ENCODE measurements at places on chromosomes 11 and 22.

DNA sequence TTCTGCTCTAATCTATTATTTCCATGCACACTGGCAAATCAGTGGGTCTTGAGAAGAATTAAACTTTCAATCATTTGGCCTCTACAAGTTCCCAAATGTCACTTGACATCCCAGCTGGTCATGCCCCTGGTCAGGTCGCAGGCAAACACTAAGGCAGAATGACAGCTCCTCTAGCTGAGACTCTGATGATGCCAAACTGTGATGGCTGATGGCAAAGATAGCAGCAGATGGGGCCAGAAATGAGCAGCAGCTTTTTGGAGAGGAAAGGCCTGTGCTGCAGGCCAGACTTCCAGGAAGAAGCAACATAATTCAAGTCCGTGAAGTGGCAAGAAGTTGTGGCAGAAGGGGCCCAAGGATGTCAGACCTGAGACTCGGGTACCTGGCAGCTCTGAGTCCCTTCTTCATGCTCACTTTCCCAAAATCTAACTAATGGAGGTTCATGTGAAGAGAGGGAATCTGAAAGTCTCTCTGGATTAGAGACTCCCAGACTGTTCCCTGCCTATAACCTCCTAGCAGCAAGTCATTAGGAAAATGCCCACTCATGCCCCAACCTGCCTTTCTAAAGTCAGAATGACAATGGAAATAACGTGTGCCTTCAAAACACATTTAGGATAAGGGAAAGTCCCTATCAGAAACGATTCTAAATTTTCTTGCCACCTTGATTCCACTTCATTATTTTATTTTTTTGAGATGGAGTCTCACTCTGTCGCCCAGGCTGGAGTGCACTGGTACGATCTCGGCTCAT lies 9.4 kb upstream of the PMM1 start:
- DNase-seq = no peak

DNA sequence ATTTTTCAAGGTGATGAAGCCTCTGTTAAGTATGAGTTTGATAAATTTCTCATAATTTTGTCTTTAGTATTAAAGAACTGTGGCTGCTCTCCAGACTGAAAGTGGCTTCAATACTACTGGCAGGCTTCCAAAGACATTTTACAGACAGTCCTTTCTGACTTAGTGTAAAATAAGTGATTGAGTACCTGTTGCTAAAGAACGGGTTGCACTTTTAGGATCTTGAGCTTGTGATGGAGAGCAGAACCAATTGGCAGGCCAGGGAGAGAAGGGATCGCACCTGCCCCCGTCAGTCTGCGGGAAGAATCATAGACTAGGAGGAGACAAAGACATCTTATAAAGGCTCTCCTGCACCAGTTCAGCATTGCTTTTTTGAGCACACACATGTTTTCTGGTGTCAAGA lies 4.4 kb downstream of the NCAM1 start:
- no peak for DNase-seq

DNA sequence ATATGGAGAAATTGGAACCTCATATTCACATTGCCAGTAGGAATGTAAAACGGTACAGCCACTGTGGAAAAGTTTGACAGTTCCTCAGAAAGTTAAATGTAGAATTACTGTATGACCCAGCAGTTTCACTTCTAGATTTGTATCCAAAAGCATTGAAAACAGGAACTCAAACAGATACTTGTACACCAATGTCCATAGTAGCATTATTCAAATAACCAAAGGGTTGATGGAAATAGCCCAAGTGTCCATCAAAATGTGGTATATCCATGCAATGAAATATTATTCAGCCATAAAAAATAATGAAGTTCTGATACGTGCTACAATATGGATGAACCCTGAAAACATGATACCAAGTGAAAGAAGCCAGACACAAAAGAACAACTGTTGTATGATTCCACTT lies 17.8 kb downstream of the PRRG4 start:
- no peak for DNase-seq

DNA sequence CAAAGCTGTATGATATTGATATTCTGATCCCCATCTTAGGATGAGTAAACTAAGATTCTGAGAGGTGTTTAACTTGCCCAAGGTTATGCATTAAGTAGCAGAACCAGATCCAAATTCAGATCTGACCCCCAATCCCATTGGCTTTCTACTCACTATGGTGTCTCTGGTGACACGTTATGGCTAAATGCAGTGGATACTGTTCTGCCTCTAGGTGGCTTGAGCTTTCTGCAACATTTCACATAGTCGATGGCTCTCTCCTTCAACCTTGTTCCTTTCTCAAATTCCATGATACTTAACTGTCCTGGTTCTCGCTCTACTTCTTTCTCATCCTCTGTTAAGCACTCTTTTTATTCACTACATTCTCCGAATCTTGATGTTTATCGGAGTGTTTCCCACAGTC lies 9.4 kb downstream of the C11orf97 start:
- DNase-seq = no peak

DNA sequence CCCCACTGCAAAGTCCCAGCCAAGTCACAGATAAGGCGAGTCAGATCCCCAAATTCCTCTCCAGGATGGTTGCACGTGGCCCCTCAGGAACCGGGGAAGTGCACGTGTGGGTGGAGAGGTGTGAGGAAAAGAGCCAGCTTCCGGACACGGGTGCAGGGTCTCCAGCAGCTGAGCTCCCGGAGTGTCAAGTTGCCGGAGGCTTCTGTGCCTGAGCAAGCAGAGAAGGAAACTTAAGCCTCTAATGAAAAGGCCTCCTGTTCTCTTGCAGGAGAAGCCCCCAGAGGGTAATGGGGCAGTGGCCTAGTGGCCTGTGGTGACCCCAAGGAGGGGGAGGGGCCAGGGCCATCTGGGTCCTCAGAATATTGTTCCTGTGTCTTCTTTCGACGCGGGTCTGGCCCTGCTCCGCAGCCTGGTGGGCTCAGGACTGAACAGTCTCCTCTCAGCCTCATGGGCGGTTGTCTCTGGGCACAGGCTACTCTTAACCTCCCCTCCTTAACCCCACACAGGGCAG lies 147.9 kb downstream of the FEZ1 start:
- no peak for DNase-seq

DNA sequence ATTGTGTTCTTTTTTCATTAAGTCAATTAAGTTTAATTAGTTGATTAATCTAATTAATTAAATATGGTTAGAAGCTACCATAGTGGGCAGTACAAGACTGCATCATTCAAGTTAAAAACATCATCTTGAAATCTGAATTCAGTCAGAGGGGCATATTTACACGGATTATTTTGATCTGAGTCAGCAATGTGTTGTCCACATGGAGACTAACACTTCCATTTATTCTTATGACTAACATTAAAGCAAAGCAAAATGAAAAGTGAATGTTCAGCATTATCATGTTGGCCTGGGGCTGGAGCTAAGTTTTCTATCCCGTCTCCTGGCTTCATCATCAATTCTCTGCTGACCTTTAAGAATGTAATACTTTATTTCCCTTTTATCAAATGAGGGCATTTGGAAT lies 17.3 kb downstream of the FLI1 start:
- DNase-seq = no peak

DNA sequence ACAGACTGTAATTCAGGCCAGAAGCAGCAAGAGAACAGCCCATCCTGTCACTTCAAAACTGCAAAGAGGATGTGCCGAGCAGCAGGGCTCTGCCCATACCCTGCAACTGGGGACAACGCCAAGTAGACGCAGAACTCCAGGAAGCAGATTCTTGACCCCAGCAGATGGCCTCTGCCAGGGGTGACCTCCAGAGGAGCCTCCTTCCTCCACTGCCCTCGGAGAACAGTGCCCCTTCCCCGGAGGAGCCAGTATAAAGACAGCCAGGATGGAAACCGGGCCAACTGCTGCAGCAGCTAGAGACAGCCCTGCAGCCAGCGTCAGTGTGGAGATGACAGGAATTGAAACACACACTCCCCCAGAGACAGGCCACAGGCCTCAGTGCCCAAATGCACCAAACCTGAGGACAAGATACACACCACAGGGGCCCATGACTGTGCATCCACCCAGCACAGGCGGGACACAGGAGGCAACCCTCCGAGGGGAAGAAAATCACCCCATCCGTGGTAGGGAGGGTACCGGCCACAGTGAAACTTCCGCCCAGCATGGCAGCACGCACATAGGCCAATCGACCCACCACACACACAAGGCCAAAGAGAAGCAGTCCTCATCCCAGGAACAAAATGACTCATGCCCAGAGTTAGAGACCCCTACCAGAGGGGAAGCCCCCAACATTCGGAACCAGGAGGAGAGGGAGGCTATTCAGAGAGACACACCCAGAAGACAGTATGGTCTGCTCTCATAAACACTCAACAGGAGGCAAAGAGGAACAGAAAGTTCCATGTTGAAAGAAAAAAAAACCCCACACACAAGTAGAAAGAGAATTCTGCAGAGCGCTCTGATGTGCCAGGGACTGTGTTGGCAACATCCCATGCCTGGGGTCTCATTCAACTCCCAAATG lies 5.6 kb downstream of the AHNAK start:
- DNase-seq = no peak

GRCh38 chr11:2258501-2259465 lies 11.6 kb downstream of the ASCL2 start:
- DNase-seq = no peak

- no peak for DNase-seq
Measured at GRCh38 chr22:44427611-44428470, 70.2 kb downstream of the RTL6 start.

GRCh38 chr11:34181856-34182405 lies 76.5 kb downstream of the NAT10 start:
- DNase-seq = no peak

DNA sequence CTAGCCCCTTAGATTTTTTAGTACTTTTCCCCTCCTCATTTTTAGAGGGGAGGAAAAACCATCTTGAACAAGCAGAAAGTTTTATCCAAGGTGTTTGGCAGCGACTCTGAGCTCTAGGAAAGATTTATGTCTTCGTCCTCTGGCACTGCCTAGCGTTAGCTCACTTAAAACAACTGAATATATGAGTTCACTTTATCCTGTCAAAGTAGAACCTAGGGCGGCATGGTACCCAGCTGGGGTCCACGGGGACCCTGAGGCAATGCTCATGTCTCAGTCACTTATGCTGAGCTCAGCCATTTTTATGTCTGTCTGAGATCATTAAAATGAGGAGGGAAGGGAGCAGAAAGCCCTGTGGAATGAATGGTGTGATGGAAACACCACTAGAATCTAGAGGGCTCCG lies 14.2 kb upstream of the VSIG10L2 start:
- DNase-seq = no peak

DNA sequence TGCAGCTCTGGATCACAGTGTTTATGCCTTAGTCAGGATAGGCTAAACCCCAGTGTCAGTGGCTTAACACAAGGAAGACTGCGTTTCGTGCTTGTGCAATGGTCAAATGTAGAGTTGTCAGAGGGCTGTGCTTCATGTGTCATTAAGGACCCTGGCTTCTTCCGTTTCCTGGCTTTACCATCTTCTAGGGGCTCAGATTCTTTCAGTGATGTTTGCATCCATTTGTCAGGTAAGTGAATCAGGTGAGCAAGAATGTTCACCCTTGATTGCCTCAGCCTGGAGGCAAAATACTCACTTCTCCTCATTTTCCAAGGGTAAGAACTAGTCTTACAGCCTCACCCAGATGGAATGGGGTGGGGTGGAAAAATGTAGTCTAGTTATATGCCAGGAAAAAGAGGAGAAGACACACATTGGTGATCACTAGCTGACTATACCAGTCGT lies 20.5 kb upstream of the AMOTL1 start:
- DNase-seq = no peak

- DNase-seq = no peak
Measured at GRCh38 chr11:65445604-65446445, 23.2 kb downstream of the NEAT1 start.

DNA sequence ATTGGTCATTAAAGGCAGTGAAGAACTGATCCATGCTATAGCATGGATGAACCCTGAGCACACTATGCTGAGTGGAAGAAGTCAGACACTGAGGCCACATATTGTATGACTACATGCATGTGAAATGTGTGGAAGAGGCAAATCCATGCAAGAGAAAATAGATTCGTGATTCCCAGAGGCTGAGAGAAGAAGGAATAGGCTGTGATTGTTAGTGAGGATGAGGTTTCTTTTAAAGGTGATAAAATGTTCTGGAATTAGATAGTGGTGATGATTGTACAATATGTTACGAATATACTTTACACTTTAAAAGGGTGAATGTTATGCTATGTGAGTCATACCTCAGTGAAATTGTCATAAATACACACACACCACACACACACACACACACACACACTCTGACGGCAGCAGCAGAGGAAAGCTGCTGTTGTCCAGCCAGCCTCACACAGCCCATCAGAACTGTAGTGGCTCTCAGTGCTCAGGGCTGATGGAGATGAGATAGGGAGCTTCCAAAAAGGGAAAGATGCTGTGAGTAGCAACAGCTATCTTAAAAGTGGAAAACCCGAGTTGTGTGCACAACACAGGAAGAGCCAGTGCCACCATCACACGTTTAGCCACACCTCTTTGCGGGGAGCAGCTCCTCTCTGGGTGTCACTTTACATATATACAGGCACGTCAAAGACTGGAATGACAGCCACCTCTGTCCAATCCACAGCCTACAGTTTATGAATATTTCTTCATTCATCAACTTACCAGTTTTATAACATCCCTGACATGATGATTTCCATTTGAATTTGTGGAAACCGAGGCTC lies 153.0 kb downstream of the SPATA19 start:
- no peak for DNase-seq

- peak; percentile 70 for DNase-seq
Measured at GRCh38 chr11:73288873-73289707, 17.0 kb downstream of the P2RY6 start.

- no peak for DNase-seq
Measured at GRCh38 chr11:32088117-32088941, 2.5 kb upstream of the RCN1 start.

GRCh38 chr11:68461575-68461917 lies 994 bp downstream of the PPP6R3 start:
- DNase-seq = no peak

DNA sequence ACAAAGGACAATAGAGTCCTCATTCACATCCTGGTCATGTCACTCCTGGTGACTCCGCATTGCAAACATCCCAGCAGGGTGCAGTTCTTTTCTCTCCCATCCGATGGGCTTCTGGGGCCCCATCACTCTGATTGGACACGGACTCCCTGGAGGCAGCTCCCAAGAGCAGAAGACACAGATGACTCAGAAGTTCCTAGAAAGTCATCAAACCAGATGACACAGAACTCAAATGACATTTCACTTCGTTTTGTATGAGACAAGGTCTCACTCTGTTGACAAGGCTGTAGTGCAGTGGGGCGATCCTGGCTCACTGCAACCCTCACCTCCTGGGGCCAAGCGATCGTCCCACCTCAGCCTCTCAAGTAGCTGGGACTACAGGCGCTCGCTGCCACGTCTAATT lies 33.2 kb downstream of the ZNF195 start:
- no peak for DNase-seq

- DNase-seq = no peak
Measured at GRCh38 chr11:112632866-112633505, 328.2 kb upstream of the NCAM1 start.

GRCh38 chr22:38728871-38729796 lies 23.4 kb downstream of the GTPBP1 start:
- no peak for DNase-seq

DNA sequence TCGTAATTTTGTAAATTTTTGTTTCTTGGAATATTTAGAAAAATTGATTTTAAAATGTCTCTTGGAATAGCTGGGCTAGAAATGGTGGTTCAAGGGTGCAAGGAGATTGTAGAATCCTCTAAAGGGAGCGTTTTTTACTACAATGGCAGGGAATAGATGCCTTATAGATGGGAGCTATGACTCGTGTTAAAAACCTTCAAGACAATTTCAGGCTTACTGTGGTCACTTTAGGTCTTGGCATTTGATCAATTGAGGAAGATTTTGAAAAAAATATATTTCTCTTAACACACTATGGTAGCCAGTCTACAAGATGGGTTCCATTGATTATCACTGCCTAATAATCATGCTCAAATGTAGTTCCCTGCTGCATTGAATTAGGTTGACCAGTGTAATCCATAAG lies 25.0 kb downstream of the METTL15 start:
- no peak for DNase-seq

- no peak for DNase-seq
Measured at GRCh38 chr11:109957601-109958000, 135.6 kb upstream of the ZC3H12C start.
